ENCODE measurements at places on chromosomes 12 and 14.
A peak's percentile ranks its signal among the peaks of the same experiment; 100 is the strongest.

DNA sequence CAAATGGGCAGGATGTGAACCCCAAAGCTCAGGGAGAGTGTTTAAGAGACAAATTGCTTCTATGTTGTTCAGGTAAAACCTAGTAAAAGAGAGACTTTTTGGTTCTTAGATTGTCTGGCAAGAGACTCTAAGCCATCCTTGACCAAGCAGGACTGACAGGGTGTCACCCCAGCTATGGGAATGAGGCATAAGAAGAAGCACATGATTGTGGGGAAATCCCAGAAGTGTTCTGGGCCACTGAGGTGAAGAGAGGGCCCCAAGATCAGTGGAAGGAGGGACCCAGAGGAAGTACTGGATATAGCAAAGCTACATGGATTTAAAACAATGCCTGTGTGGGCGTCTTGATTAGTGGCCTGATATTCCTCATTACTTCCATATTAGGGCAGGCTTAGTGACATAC is 99.0 kb downstream of the SAMD4A start:
- DNase-seq = no peak

DNA sequence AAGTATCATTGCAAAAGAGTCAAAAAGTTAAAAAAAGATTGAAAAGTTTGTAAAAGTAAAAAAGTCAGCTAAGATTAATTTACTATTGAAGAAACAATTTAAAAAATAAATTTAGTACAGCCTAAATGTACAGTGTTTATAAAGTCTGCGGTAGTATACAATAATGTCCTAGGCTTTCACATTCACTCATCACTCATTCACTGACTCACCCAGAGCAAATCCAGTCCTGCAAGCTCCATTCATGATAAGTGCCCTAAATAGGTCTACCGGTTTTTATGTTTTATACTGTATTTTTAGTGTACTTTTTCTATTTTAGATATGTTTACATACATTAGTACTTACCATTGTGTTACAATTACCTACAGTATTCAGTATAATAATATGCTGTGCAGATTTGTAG is 43.9 kb upstream of the ABCC9 start:
- no peak for DNase-seq

DNA sequence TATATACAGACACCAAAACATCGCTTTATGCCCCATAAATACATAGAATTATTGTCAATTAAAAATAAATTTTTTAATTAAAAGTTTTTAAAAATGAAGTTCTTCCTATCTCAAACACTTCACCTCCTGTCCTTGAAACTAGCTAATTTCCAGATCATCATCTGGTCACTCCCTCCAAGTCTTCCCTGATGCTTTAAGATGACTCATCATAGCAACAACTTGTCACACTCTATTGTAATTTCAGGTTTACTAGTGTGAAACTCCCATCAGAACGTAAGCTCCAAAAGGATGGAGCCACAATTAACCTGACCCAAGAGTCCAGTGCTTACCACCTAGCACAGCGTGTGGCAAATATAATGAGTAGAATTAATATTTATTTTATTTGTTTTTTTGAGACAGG is 16.3 kb downstream of the GXYLT1 start:
- DNase-seq = no peak

- DNase-seq = no peak
Observed at GRCh38 chr12:50708631-50709030, 55.3 kb upstream of the ATF1 start.

GRCh38 chr12:93358058-93358457 is 19.7 kb upstream of the NUDT4 start:
- no peak for DNase-seq

DNA sequence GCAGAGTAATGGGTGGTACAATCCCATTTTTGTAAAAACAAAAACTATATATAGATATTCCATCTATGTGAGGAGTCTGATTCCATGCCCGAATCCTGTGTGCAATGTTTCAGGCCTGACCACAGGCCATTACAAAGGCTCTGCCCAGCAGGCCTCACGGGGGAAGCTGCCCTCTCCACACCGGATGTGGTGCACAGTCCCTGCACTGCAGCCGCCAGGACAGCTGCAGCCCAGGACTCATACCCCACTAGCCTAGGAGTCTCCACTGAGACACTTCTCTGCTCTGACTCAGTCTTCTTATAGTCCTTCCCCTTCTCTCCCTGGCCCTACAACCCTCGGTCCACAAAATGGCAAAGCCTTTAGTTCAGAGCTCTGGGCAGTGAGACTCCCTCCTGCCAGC is 190.4 kb downstream of the PPM1H start:
- DNase-seq = no peak

GRCh38 chr12:51994959-51995358 is 11.8 kb upstream of the TAMALIN start:
- no peak for DNase-seq

GRCh38 chr12:112013601-112014402 is 576 bp downstream of the ERP29 start:
- peak; percentile 78 for DNase-seq

GRCh38 chr14:102629011-102629444 is 36.6 kb downstream of the RCOR1 start:
- DNase-seq = no peak

- peak; percentile 76 for DNase-seq
Observed at GRCh38 chr14:102928412-102929240, 6.2 kb downstream of the AMN start.

DNA sequence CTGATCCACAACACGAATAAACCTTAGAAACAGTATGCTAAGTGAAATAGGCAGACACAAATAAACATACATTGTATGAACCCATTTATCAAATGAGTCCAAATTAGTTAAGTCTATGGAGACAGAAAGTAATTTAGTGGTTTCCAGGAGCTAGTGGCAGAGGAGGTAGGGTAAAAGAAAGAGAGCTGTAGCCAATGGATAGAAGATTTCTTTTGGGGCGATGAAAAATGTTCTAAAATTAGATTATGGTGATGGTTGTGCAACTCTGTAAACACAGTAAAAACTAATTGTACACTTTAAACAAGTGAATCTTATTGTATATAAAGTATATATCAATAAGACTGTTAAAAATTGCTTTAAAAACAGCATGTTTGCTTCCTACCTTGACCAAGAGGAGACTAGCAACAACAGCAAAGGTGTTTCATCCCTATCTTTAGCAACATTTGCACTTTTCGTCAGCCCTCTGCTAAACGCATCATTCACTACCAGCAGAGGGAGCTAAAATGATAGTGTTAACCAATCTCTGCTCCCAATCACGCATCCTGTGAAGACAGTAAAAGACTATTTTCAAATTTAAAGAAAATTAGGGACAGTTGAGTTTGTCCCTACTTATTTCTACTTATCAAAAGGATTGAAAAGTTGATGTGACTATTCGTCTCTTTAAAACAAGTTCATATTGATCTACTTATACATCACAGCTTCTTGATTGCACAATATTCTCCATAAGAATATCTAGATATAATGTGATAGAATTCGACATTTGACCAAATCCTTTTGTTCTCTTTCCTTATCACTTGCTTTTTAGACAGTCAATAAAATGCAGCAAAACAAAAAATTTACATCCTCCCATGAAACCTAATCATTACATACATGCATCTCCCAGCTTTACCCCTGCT is 24.0 kb upstream of the LGR5 start:
- DNase-seq = peak; percentile 41

DNA sequence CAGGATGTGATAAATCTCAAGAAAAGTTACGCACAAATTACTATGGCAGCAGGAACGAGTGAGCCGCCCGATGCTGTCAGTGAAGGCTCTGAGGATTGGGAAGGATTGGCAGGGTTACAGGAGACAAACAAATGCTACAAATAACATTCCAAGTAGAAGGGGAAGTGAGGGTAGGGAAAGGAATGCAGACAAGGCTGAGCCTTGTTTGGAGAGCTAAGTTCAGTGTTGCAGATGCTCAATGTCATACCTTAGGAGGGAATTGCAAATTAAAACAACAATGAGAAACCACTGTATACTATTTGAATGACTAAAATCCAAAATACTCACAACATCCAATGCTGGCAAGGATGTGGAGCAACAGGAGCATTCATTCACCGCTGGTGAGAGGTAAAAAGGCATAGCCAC is 1.3 kb downstream of the CLEC9A start:
- DNase-seq = no peak

GRCh38 chr12:50038336-50038735 is 13.0 kb upstream of the RACGAP1 start:
- DNase-seq = no peak

- no peak for DNase-seq
Observed at GRCh38 chr12:46963977-46964971, 115.1 kb upstream of the PCED1B start.

All from Jurkat, Clone E6-1 (cell line).